DMS79 treated with DMSO at 0.1 percent for 48 hours (cell line): ENCODE measurements at places on chromosomes 6 and 20.

GRCh38 chr6:45076217-45076930 lies 251.8 kb upstream of the RUNX2 start:
- DNase-seq = no peak

DNA sequence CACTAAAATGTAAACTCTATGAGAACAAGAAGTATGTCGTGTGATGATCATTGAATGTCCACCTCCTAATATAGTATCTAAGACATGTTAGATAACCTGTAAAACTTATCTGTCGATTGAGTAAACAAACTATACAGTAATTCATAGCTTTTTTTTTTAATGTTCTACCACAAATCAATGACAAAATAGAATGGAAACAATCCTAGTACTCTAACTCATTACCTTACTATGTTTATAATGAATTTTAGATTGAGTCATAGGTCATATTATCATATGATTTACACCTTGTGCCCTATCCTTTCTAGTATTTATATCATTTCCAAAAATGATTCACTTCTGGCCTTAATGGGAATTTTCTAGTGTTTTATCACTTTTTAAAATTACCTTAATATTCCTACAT lies 6.1 kb downstream of the VTA1 start:
- DNase-seq = no peak

DNA sequence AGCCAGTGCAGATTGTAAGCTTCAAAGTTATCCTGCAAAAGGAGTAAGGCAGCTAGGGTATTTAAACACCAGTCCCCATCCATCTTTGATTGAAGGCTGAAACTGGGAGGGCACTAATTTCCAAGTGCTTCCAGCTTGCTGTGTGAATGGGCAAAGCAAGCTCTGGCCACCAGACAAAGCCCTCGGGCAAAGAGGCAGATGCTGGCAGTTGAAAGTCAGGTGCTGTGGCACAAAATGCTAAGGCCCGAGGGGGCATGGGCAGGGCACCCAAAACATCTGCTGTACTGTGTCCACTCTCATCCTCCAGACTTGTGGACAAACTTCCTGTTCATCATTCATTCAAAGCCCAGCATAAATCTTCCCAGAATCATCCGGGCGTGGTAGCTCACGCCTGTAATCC lies 62.9 kb downstream of the TRMT6 start:
- DNase-seq = no peak

- DNase-seq = no peak
Observed at GRCh38 chr20:32513031-32513866, 71.9 kb downstream of the NOL4L start.

GRCh38 chr6:90131125-90131524 lies 165.5 kb downstream of the BACH2 start:
- no peak for DNase-seq

DNA sequence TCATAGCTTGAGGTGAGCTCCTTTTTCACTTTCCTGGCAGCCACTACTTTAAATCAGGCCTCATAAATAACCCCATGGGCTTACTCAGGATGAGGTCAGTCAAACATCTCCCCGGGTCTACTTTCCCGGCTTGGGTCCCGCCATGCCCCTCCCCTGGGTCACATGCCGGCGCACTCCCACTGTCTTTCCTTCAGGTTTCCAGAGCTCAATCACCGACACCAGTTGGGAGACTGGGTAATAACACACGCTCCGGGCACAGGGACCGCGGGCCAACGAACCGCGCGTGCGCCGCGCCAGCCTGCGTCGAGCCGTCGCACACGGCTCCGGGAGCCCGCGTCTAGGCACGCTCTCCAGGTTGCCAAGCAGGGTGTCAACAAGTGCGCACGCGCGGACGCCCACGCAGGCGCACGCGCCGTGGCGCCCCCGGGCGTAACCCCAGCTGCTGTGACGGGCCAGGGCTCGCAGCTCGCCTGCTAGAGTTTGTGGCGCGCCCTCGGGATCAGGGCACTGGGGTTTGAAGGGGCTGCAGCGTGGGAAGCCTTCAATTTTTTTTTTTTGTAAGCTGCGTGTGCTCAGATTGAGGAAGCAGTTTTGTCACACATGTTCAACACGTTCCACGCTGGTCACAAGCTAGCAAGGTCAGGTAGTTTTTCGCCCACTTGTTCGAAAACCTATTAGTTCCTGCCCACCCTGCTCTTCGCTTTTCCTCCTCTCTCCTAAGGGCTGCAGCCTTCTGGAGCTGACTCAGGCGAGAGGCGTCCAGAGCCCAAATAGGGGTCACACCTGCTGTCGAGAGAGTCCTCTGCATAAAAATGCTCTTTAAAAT lies 31.8 kb downstream of the TFAP2B start:
- no peak for DNase-seq

GRCh38 chr6:135784507-135784906 lies 67.0 kb upstream of the PDE7B start:
- no peak for DNase-seq

DNA sequence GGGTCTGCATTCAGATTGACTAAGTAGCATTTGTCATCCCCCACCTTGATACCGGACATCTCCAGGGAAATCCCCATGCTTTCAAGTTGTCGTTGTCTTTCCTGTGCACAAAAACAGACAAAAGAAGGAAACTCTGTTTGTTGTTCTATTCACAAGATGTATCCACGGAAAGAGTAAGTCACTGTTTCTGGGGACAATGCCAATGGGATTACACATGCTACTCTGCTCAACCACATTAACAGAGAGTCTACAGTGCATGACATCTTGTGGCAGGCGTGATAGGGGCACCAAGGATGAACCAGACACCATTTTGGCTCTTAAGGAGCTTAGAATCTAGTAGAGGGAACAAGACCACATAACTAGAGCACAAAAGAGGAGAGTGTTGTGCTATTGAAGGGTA lies 124.4 kb upstream of the NUP153 start:
- DNase-seq = no peak

GRCh38 chr20:13061381-13061780 lies 52.6 kb downstream of the SPTLC3 start:
- no peak for DNase-seq

GRCh38 chr20:44384423-44385027 lies 29.0 kb downstream of the HNF4A start:
- peak; percentile 7 for DNase-seq

DNA sequence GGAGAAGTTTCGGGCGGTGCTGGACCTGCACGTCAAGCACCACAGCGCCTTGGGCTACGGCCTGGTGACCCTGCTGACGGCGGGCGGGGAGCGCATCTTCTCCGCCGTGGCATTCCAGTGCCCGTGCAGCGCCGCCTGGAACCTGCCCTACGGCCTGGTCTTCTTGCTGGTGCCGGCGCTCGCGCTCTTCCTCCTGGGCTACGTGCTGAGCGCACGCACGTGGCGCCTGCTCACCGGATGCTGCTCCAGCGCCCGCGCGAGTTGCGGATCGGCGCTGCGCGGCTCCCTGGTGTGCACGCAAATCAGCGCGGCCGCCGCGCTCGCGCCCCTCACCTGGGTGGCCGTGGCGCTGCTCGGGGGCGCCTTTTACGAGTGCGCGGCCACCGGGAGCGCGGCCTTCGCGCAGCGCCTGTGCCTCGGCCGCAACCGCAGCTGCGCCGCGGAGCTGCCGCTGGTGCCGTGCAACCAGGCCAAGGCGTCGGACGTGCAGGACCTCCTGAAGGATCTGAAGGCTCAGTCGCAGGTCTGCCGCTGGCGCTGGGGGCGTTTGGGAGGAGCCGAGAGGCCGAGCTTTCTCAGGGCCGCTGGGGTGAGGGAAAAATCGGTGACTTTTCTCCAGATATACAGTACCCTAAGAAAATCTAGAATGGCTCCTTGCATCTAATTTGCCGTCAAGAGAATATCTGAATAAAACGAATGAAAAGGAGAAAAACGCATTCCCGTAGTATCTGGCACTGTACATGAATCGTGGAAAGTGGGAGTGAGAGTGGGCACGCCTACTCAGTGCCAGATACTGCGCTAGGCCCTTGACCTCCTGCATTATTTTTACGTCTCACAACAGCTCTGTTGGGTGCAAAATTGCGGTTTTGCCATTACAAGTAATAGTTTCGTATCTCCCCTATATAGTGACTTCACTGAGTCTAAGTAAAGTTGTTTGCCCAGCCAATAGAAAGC lies 1.0 kb downstream of the CALHM6 start:
- peak; percentile 11 for DNase-seq

DNA sequence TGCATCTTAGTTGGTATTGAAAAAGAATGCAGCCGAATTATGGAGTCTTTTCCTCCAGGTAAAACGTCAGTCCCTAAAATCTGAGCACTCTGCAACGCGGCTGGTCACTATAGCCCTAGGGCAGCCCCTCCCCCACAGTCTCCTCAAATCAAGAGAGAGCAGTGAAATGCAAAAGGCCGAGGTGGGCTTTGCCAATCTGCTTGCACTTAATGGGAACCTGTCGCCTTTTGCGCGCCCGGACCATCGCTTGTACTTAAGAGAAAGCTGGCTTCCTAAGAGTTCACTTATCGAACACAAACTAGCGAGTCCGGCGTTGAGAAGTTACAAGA lies 447 bp downstream of the MCM3 start:
- peak; percentile 51 for DNase-seq

DNA sequence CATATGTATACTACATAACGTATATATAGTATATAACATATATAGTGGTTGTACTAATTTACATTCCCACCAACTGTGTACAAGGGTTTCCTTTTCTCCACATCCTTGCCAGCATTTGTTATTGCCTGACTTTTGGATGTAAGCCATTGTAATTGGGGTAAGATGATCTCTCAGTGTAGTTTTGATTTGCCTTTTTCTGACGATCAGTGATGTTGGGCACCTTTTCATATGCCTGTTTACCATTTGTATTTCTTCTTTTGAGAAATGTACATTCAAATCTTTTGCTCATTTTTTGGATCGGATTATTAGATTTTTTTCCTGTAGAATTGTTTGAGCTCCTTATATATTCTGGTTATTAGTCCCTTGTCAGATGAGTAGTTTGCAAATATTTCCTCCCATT lies 11.4 kb downstream of the SYNJ2 start:
- DNase-seq = no peak

DNA sequence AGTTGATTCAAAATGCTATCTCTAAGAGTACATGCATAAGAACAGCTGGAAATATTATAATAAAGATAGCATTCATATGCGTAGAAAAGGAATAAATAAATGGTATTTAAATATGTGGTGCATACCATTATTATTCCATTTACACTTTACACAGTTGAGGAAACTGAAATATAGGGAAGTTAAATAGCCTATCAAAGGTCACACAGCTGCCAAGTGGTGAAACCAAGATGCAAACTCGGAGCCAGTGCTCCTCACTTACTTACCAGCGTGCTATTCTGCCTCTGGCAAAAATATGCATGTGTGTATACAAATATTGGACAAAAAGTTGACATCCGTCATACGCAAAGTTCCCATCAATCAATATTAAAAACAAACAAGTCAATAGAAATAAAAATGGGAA lies 22.3 kb upstream of the ANKEF1 start:
- DNase-seq = no peak

- no peak for DNase-seq
Observed at GRCh38 chr6:105626295-105627158, 223.6 kb upstream of the PREP start.

GRCh38 chr6:157571950-157572349 lies 191.0 kb downstream of the ZDHHC14 start:
- DNase-seq = no peak

GRCh38 chr20:53792946-53793536 lies 199.4 kb upstream of the ZNF217 start:
- no peak for DNase-seq

DNA sequence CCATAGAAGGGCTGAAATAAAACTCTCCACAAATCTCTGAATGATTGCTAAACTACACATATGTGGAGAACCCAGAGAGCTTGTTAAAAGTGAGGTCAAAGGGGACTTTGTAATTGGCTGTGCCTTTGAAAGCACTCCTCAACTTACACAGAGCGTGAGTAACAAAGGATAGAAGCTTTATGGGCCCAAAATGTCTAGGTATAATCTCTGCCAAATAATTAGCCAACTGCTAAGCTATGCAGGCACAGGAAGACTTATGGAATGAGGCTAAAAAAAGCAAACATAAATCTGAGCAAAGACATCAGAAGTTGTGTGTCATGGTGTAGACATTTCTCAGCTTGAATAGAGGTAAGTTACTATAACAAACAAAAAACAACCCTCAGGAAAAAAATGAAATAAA lies 23.3 kb upstream of the UST start:
- DNase-seq = no peak

- DNase-seq = no peak
Observed at GRCh38 chr6:125802943-125803377, 12.2 kb downstream of the NCOA7 start.

GRCh38 chr6:158684745-158685324 lies 35.0 kb downstream of the SYTL3 start:
- no peak for DNase-seq

- DNase-seq = no peak
Observed at GRCh38 chr20:57879437-57879778, 169.6 kb upstream of the PMEPA1 start.

GRCh38 chr20:62381202-62381797 lies 5.6 kb upstream of the RPS21 start:
- no peak for DNase-seq

- no peak for DNase-seq
Observed at GRCh38 chr20:49557449-49557848, 10.5 kb downstream of the PTGIS start.

- DNase-seq = no peak
Observed at GRCh38 chr6:72950114-72950860, 275.0 kb downstream of the KHDC1L start.

DNA sequence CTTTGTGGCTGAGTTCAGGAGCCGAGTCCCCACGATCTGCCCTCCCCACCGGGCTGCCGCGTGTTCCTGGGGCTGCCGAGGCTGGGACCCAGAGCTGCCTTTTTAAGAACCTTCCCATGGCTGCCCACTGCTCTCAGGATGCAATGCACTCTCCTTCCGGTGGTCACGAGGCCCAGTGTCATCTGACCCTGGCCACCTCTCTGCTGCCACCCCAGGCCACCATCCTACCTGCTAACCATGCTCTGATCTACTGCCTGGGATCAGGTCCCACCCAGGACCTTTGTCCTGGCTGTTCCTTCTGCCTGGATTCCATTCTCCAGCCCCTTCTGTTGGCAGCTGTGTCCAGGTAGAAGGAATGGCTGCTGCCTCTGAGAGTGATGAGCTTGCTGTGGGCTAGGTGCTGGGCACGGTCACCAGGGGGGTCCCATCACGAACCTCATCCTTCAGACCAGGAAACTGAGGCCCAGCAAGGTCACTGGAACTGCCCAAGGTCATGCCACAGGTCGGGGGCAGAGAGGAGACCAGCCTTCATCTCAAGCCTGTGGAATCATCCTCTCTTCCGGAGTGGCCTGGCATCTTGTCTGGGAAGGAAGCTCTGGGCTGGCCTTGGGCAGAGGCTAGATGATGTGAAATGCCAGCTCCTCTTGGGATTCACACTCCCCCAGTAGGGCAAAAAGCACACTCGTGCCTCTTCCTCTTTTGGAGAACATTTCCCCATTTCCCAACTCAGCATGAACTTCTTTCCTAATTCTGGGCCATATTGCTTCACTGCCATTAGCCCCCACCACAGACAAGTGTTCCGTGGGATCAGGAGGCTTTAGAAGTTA lies 20.5 kb downstream of the PCK1 start:
- DNase-seq = no peak

DNA sequence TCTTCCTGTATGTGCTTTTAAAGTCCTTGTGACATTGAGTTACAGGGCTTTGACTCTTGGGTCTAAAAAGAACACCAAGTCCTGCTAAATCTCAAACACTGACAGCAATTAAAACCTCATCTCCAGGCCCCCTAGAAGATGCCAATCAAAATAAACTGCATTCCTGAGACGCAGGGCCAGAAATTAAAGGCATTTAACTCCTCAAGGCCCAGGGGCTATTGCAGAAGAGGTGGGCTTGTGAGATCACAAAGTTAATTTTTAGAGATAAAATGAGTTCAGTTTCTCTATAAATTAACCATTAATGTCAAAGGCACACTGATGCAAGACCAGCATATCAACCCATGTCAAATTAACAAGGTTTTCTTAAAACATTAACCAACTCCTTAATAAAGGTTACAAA lies 145.6 kb upstream of the CARMIL1 start:
- no peak for DNase-seq
